SHP77 treated with DMSO at 0.1 percent for 48 hours (cell line): ENCODE measurements at places on chromosomes 5 and 9.

- DNase-seq: no peak
Observed at GRCh38 chr9:136886610-136887597, 588 bp downstream of the TRAF2 start.

GRCh38 chr5:179139111-179139935, 79.2 kb downstream of the ZNF354C start:
- no peak for DNase-seq

- DNase-seq: no peak
Observed at GRCh38 chr5:17089690-17090089, 127.7 kb upstream of the BASP1 start.

- no peak for DNase-seq
Observed at GRCh38 chr5:134462761-134463160, 51.1 kb upstream of the CDKN2AIPNL start.

GRCh38 chr9:6590772-6591384, 54.7 kb downstream of the GLDC start:
- no peak for DNase-seq

DNA sequence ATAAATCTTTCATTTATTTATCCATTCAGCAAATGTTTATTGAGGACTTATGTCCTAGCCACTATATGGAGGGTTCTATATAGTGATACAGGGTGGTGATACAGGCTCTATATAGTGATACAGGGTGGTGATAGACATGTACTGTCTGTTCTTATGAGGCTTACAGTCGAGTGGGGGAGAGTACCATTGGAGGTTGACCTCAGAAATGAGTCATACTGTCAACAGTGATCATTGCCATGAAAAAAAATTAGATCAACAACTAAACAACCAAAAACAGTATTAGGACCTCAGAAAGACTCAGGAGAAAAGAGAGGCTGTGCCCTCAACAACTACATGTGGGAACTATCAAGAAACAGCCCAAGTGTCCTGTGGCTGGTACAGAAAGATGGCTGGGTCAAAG, 22.0 kb downstream of the PAPPA start:
- no peak for DNase-seq

DNA sequence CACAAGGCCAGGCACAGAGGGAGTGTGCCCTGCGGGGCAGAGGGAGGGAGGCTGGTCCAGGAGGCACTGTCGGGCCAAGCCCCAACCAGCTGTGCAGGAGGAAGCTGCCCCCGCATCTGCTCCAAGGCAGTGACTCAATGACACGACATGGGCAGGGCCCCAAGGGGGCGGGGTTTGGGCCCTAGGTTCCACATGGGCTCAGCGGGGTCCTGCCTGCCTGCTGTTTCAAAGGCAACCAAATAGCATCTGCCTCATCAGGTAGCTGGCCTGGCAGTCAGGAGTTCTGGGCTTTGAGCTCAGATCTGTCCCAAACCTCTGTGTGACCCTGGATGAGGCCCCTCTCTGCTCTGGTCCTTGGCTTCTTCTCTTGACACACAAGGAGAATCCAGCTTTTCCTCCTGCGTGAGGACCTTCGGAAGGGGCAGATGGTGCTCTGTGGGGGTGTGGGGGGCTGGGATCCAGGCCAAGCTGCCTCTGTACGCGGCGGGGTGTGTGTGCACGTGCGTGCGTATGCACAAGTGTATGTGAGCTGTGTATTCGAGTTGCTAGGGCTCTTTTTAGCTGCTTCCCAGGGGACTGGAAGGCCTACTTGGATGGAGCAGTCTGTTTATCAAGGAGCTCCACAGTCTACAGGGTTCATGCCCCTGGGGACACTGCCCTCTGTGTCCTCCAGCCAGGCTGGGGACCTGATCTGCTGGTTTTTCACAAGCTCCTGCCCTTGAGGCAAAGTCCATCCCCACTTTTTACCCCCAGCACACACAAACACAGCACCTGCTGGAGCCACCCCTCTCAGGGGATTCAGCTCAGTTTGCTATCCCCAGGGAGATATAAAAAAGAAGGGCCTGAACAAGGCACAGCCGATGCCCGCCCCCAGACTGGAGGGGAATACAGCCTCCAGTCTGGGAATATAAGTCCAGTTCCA, 138.9 kb downstream of the RGS3 start:
- peak; percentile 36 for DNase-seq

GRCh38 chr9:110114859-110115201, 93.1 kb downstream of the C9orf152 start:
- no peak for DNase-seq

DNA sequence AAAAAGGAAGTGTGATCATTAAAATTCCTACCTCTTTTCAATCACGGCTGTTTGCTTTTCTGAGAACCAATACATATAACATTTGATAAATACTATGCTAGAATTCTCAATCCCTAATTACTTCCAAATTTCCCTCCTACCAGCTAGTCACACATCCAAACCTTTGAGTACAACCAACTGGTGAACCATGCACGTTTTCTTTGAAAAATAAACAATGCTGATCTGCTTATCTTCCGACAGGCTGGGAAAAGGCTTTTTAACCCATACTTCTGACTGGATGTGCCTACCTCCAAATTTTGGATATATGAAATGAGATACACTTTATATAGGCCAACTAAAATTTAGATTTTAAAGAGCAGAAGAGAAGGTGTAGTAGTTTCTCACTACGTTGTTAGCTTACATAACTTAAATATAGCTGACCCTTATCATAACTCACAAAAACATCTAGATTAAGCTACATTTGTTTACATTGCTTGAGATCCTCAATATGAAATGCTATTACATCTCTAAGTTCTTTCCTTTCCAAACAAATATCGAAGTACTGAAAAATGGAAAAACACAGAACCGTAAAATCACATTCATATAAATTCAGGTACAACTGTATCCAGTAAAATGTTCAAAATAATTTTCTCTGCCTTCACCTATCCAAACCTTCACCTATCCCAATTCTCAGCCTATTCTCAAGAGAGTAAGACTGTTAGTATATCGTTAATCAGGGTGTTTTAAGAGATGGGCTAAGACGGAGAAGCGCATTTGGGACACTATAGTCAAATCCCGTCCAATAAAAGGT, 2.1 kb downstream of the NR3C1 start:
- DNase-seq: peak; percentile 51

DNA sequence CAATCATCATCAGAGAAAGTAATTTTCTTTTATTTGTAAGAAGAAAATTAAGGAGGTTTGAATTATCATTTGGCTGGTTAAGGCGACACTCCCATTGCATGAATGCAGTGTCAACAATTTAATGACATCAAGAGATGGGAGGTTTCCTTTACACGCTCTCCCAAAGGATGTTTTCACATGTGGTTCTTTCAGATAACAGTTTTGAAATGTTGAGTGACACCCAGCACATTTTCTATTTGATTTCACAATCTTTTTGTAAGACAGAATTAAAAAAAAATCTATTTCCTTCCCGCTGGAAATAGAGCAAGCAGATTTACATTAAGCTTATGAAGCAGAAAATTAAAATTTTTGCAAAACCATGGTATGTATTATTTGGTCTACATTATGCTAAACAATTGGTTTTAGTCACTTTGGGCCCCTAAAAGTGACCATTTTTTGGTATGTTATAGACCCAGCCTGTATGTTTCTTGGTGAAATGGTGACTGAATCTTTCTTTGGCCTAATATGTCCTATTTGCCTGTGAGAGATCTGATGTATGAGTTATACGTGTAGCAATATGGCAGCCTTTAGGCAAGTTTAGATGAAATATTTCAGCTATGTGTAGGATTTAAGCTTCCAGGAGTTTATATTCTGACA, 18.9 kb upstream of the ANKRD55 start:
- DNase-seq: no peak

GRCh38 chr9:129182625-129183494, 4.8 kb upstream of the IER5L start:
- no peak for DNase-seq

- DNase-seq: no peak
Observed at GRCh38 chr9:27385606-27386322, 88.8 kb upstream of the EQTN start.

DNA sequence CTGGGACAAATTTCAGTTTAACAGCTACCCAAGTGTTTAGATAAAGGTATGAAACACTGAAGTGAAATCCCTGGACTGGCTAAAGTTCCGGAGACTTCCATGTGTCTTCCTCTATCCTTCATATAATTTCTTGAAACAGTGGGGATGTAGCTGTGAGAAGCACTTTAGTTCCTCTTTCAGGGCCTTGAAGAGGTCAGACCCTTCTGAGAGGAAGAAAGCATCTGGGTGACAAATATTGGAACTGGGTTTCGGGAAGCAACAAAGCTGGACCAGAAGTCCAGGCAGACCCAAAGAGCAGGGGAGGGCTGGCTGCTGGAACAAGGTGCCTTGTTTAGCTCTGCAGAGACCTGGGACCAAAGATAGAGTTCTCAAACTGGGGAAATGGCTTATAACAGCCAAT, 75.4 kb upstream of the ZFAND5 start:
- DNase-seq: no peak

GRCh38 chr9:69168709-69169217, 5.3 kb upstream of the TJP2 start:
- no peak for DNase-seq

- no peak for DNase-seq
Observed at GRCh38 chr5:86118542-86118941, 499.2 kb upstream of the COX7C start.

DNA sequence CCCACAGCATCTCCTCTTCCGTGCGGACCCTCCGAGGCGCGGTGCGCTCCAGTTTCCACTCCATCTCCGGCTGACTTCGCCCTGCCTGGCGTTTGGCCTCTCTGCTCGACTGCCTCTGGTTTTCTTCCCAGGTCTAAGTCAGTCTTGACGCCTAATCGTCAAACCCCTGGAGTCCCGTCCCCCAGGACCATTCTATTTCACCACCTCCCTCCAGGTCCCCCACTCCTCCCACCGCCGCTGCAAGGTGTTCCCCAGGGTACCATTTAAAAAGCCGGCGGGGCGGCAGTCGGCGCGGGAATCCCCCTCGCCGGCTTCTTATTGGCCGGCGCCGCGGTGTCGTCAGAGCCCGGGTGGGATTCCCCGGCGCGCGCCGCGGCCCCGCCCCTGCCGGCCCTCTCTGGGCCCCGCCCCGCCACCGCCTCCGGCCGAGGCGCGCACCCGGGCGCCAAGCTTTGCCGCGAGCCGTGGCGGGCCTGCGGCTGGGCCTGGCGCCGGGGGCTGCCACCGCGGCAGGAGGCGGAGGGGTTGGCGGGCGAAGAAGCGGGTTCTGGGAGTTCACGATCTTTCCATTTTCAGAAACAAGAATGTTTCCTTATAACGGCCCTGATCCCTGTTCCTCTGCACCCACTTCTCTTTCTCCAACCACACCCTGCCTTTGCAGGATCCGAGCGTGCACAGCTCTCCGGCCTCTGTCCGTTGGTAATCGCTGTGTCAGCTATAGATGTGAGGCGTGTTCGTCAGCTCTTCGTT, at the start of gene CDC20B:
Gene CDC20B, minus strand, starts transcription at position 241 of the 750 bp plus-strand sequence. Its CDS starts 177 bp downstream, at position 64.
- DNase-seq: peak; percentile 36

DNA sequence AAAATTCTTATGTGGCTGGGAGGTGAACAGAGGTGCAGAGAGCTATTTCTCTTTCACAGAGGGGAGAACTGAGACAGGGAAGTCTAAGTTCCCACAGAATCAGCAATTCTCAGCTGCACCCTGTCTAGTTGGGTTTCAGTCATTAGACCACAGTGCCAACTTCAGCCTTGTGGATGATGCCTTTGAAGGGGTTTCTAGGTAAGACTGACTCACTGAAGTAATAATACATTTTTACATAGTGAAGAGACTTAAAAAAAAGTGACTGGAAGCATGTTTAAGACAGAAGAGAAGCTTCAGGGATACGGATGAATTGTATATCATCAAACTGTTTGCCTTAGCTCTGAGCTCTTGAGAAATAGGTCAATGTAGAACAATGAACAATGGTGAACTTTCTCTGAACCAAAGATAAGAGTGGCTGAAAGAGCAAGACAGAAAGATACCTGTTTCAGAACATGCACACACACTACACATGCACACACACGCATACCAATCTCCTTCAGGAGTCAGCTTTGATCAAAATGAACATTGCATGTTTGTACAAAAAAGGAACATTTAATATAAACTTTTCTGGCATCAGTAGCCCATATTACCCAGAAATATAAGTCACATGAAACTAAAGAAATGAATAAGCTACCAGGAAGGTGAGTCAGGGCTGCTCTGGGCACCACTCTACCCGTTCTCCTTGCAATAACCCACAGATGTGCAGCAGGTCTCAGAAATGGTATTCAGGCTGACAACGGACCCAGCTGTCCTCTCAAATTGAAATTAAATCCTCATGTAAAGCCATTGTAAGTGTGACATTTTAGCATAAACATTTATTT, 12.6 kb upstream of the FYB1 start:
- no peak for DNase-seq

DNA sequence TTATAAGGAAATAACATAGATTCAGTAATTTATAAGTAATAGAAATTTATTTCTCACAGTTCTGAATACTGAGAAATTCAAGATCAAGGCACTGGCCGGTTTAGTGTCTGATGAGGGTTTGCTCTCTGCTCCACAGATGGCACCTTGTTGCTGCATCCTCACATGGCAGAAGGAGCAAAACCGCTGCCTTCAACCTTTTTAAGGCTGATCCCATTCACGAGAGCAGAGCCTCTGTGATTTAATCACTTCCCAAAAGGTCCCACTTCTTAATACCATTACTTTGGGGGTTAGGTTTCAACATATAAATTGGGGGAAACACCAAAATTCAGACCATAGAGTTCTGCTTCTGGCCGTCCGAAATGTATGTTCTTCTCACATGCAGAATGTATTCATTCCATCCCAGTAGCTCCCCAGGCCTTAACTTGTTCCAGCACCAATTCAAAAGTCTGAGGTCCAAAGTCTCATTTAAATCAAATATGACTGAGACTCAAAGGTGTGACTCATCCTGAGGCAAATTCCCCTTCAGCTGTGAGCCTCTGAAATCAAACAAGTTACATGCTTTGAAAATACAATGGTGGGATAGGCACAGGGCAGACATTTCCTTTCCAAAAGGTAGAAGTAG, 30.6 kb downstream of the BAAT start:
- DNase-seq: no peak

DNA sequence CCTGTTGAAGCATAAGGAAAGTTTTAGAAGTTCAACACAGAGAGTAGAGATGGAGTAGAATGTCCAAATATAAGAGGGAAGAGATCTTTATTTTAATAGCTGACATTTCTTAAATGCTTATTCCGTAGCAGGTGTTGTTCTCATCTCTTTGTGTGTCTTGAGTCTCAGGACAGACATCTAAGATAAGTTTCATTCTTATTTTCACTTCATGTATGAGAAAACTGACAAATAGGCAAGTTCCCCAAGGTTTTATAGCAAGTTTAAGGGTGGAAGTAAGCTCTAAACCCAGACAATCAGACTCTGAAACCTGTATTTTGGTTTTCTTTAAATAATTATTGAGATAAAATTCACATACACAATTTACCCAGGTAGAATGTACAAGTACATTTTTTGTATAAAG, 228.4 kb upstream of the PPP1R2B start:
- DNase-seq: no peak
